Omental fat pad (tissue), 4 donors: ENCODE measurements at places on chromosomes 13 and 19.

DNA sequence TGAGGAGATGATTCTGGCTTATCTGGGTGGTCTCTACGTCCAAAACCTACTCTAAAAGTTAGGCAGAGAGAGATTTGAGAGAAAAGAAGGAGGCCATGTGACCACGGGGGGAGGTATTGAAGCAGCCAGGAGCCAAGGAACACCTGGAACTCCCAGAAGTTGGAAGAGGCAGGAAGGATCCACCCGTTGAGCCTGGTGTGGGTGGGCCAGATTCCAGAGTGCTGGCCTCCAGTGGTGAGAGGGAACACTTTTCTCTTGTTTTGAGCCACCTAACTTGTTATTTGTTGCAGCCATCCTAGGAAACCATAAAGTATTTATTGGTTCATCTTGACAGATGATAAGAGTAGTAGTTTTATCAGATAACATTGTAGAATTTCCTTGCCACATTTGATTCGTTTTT, 396.9 kb downstream of the MYO16 start:
- DNase-seq = no peak

DNA sequence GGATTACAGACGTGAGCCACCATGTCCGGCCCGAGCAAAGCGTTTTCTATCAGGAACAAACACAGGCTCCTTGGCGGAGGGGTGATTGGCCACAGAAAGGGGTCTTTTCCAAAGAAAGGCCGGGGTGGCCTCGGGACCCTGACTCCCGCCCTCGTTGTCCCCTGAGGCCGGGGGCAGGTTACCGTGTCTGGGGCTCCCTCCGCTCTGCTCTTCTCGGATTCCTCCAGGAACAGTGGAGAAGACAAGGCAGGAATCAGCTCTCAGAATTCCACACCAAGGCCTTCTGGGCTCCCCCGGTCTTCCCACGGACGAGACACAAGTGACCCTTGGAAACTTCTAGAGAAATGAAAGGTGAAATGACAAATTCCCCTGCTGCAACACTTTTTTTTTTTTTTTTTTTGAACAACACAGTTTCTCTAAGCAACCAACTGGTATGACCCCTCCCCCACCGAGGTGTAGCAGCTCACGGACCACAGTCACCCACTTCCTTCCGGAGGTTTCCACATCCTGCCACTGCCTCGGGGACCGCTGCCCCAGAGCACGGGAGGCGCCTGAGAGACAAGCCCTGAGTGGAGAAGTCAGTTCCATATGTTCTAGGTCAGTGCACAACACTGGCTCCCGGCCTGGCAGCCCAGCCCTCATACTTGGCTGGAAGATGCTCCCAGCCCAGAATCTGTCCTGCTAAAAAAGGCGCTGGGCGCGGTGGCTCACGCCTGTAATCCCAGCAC, 11.0 kb downstream of the MOB3A start:
- DNase-seq = no peak

DNA sequence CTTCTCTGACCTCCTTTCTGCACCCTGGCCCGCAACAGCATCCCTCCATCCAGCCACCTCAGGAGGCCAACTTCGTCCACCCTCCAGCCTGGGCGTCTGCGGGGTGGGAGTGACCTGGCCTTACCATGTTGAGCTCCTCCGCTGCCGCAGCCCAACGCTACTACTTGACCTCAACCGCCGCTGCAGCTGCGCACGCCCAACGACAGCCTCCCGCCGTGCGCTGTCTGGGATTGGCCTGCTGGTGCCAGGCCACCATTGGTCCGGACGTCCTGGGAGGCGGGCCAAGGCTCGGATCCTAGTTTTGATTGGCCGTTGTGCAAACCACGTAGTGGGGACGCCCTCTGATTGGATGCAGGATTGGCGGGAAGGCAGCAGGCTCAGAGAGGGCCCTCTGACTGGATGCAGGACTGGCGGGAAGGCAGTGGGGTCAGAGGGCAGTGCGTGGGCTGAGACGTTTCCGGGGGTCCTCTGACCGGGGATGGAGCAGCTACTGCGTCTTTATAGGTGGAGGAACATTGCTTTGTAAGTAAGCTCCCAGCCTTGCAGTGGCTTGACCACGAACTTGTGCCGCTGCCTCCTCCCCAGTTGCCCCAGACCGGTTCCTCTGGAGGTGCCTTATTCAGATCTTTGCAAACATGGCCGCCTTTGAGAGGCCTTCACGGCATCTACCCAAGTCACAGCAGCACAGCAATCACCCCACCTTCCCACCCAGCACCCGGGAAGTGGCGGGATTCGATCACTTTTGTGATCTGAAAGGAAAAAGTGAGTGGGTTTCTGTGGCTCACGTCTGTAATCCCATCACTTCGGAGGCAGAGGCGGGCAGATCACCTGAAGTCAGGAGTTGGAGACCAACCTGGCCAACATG, at the start of gene TUBA3C:
Gene TUBA3C (minus strand): TSS at position 204 of the 865 bp plus-strand sequence. CDS start 77 bp downstream, at position 127.
- DNase-seq = no peak

DNA sequence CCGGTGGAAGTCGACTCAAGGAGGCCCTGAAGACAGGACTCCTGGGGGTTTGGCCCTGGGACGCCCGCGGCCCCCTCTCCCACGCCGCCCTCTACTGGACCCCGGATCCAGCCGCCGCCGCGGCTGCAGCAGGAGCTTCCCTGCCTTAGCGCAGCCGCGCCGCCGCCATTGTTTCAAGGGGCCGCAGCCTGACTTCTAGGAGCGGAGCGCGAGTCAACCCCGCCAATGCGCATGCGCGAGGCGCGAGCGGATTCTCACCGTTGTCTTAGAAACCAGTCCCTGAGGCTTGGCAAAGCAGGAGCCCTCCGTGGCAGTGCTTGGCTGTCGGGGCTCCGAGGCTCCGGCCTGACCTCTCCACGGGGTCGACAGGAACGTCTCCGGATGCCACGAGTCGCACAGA, 19.1 kb upstream of the ZNF420 start:
- no peak for DNase-seq
